ENCODE measurements at places on chromosomes 16 and 17.

DNA sequence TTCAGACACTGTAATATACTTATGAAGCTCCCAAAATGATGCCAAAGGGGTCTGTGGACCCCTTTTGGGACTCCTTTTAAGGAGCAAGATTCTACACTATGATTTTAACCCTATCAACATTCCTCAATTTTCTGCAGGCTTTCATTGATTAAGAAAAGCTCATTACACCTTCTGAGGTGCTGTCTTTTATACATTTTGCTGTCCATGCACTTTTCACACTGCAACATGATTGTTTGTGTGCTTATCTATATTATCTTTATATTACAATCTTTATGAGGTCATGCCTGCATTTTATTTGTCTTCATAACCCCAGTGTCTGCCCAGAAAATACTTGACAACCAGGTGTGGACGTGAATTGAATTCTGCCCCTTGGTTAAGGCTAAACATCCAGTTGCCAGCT lies 482.6 kb upstream of the ZFHX3 start:
- DNase-seq, result no peak

DNA sequence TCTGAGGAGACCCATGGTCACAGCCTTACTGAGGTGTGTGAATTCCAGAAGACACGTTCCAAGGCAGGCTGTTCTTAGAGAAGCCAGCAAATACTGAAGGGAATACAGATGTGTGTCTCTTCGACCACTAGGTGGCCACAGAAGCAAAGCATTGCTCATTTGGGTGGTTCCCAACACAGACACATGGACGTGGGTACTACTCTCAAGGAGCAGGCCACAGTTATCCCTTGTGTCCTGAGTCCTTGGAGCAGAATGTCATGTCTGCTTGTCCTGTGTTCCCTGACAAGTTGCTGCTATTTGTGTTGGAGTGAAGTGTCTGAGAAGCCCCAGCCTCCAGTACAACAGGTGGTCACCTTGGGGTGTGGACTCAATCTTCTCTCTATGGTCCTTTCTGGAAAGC lies 30.3 kb downstream of the HMOX2 start:
- peak; percentile 52 for DNase-seq

- DNase-seq, result no peak
Observed at GRCh38 chr16:49788986-49789385, 66.9 kb downstream of the ZNF423 start.

DNA sequence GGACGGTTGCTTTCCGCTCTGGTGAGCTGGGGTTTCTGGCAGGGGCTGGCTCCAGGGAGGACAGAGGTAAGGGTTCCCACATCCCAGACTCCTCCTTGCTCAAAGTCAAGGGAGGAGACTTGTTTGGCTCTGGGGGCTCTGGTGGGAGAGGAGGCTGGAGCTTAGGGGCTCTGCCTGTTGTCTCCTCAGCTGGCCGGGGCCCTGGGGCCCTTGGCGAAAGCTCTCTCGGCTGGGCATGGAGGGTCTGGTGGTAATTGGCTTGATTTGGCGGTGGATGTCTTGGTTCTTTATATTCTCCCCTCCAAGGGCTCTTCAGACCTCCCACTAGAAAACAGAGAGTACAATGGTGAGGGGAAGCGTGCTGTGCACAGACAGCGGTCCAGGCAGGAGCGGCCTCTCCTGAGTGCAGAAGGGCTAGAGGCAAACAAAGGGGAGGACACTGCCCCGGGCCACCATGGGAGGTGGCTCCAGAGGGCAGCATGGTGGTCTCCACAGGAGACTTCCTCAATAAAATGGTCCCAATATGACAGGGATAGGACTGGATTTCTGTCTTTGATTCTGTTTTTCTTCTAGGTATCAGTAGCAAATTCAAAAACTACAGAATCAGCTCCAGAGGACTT lies 5.7 kb upstream of the SPATA32 start:
- DNase-seq, result no peak

DNA sequence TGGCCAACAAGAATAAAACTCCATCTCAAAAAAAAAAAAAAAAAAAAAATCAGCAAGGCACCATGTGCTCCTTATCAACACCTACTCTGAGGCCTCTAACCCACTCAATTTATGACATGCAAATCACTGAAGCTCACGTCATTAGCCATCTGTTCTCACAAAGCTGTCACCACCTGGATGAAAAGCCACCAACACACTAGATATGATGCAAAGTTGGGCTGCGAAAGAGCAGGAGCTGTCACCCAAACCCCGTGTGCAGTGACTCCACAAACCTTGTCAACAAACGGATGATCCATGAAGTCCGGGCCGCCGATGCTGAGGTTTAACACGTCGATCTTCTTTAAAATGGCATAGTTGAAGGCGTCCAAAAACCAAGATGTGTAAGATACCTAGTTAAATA lies 25.3 kb downstream of the MBTPS1 start:
- DNase-seq, result no peak

GRCh38 chr17:80960037-80960796 lies 31.4 kb upstream of the CHMP6 start:
- DNase-seq, result no peak

DNA sequence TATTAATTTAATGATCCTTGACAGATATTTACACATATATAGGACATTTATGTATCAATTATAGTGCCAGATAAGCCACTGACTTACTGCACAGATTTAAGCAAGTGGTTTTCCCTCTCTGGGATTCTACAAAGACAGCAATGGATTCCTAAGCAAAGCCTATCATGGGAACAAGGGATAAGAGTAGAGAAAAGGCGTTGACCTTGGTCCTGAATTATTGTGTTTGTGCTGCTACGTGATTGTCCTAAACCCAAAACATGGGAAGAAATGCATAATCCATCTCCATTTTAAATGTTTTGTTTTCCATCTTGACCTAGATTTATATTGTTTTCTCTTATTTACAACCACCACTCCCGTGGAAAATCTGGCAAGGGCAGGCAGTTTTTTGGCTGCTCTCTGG lies 14.0 kb downstream of the SLFN11 start:
- DNase-seq, result no peak

- DNase-seq, result no peak
Observed at GRCh38 chr17:57634713-57635465, 110.2 kb downstream of the CCDC182 start.

Measured in liver (tissue), 10 donors.